Nasal cavity respiratory epithelium epithelial cell of viscerocranial mucosa (primary cell): ENCODE measurements at places on chromosomes 13 and 19. TPM values are rescaled to one million over a fixed set of nuclear protein-coding genes. Genes with fewer than 3 reads are reported as not detected.

The PSG4 gene
- total RNA-seq, result 6.7 TPM in 1 of 2 replicates, not detected in the other

The PLPPR3 gene
- under 0.01 and 0.28 TPM in 2 replicates for total RNA-seq

The CRX gene
- total RNA-seq, result not detected in 2 replicates

The NLRP11 gene
- total RNA-seq, result not detected in 2 replicates

The WDR88 gene
- not detected in 2 replicates for total RNA-seq

The TRAPPC5 gene
- 41.7 and 57.2 TPM in 2 replicates for total RNA-seq

The DGKH gene
- 16.7 and 37.2 TPM in 2 replicates for total RNA-seq

The APOC4 gene
- total RNA-seq, result not detected in 2 replicates

The ZNF234 gene
- 5.5 and 15.6 TPM in 2 replicates for total RNA-seq

The TNFAIP8L1 gene
- 0.68 and 0.85 TPM in 2 replicates for total RNA-seq

The KLK14 gene
- under 0.01 and 0.21 TPM in 2 replicates for total RNA-seq

The IGFLR1 gene
- total RNA-seq, result under 0.01 and 0.43 TPM in 2 replicates

The ZSWIM9 gene
- total RNA-seq, result 1.7 and 4.1 TPM in 2 replicates

The LILRA5 gene
- total RNA-seq, result not detected in 2 replicates

The KLHL1 gene
- not detected in 2 replicates for total RNA-seq

The ADGRE1 gene
- not detected in 2 replicates for total RNA-seq

The BST2 gene
- 1.7 and 34.3 TPM in 2 replicates for total RNA-seq

The ZSCAN4 gene
- under 0.01 and 0.50 TPM in 2 replicates for total RNA-seq

The SGCG gene
- total RNA-seq, result 0.28 and 7.5 TPM in 2 replicates

The DHDH gene
- total RNA-seq, result 1.6 and 14.7 TPM in 2 replicates

The NKPD1 gene
- total RNA-seq, result 0.34 and 0.93 TPM in 2 replicates

The MISP3 gene
- 0.34 and 1.00 TPM in 2 replicates for total RNA-seq

The PNMA8A gene
- 4.7 and 5.8 TPM in 2 replicates for total RNA-seq

The KCNN4 gene
- total RNA-seq, result 1.4 and 13.7 TPM in 2 replicates

The ZNF285 gene
- total RNA-seq, result 4.4 and 8.2 TPM in 2 replicates

The HPN gene
- not detected in 2 replicates for total RNA-seq

The CAMSAP3 gene
- total RNA-seq, result 4.4 and 11.6 TPM in 2 replicates

The PSPN gene
- 0.34 and 2.4 TPM in 2 replicates for total RNA-seq

The STARD13 gene
- total RNA-seq, result 0.68 and 1.9 TPM in 2 replicates

The IGLON5 gene
- not detected in 2 replicates for total RNA-seq

The ZNF557 gene
- 15.7 and 16.4 TPM in 2 replicates for total RNA-seq

The ZNF471 gene
- total RNA-seq, result 1.7 and 9.4 TPM in 2 replicates

The DPP9 gene
- total RNA-seq, result 38.3 and 40.3 TPM in 2 replicates

The GRIN2D gene
- total RNA-seq, result under 0.01 and 0.07 TPM in 2 replicates

The CHERP gene
- 4.8 and 14.4 TPM in 2 replicates for total RNA-seq

The CGB1 gene
- not detected in 2 replicates for total RNA-seq

The SHD gene
- total RNA-seq, result not detected in 2 replicates

The CASP14 gene
- under 0.01 TPM in 2 replicates for total RNA-seq

The ARHGAP45 gene
- 4.6 and 4.8 TPM in 2 replicates for total RNA-seq

The CCDC70 gene
- not detected in 2 replicates for total RNA-seq

The ZNF790 gene
- 6.8 and 8.3 TPM in 2 replicates for total RNA-seq

The TUBA3C gene
- not detected in 2 replicates for total RNA-seq

The ZNF260 gene
- 16.4 and 24.0 TPM in 2 replicates for total RNA-seq

The DHPS gene
- 51.0 and 52.3 TPM in 2 replicates for total RNA-seq

The GPR4 gene
- total RNA-seq, result not detected in 2 replicates

The FUT1 gene
- 16.3 and 30.4 TPM in 2 replicates for total RNA-seq

The MCOLN1 gene
- 2.4 and 6.5 TPM in 2 replicates for total RNA-seq

The ABHD17A gene
- total RNA-seq, result 38.7 and 40.0 TPM in 2 replicates

The SMIM24 gene
- not detected in 2 replicates for total RNA-seq
